ENCODE measurements at places on chromosomes 7 and 10.

DNA sequence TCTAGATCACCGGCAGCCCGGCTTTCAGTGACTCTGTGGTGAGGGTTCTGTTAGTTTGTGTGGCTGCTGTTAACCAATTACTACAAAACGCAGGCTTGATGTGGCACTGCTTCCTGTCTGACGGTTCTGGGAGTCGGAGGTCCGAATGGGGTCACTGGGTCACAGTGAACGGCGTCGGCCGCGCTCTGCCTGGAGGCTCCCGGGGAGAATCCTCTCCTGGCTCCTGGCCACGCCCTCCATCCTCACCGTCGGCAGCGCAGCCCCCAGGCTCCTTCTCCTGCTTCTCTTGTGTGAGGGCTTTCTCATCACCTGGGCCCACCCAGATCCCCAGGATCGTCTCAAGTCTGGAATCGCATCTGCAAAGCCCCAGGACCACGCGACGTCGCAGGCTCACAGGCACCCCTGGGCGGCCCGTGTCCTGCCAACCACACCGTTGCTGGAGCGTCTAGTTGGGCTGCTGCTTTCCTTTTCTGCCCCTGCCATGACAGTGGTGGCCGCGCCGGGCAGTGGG is 31.8 kb upstream of the NKX6-2 start:
- DNase-seq: no peak

DNA sequence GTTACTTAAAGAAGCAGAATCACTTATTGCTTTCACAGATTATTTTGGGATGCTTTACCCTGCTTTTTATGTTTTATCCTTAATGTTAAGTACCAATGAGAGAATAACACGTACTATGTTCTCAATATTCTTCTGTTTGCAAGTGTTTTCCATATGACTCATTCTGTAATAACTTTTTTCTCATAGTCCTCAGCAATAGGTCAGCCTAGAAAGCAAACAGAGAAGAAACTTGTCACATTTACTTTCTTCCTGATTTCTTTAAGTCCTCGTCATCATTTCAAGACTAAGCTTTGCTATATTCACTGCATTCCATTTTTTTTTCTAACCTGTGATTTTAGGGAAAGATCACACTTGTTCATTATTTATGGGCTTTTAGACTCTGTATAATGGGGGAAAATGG is 6.8 kb upstream of the AGR2 start:
- DNase-seq: no peak

GRCh38 chr7:129295015-129295423 is 70.2 kb downstream of the AHCYL2 start:
- DNase-seq: no peak

- no peak for DNase-seq
Measured at GRCh38 chr10:48364659-48365405, 58.4 kb downstream of the MAPK8 start.

GRCh38 chr10:128879441-128880140 is 587.5 kb upstream of the MGMT start:
- DNase-seq: no peak

- no peak for DNase-seq
Measured at GRCh38 chr10:107546284-107546683, 381.8 kb upstream of the SORCS1 start.

GRCh38 chr7:24372961-24373955 is 89.3 kb downstream of the NPY start:
- DNase-seq: no peak
